ENCODE measurements at places on chromosomes 16 and 17. TPM values are rescaled to one million over a fixed set of nuclear protein-coding genes. Genes with fewer than 3 reads are reported as not detected.
A peak's percentile ranks its signal among the peaks of the same experiment; 100 is the strongest.

The GINS2 gene
- total RNA-seq, result 1.4 TPM

The ABHD15 gene
- 18.1 TPM for total RNA-seq

GRCh38 chr17:80460429-80460834, 16.0 kb downstream of the NPTX1 start:
- no peak for DNase-seq

The ATP6V0D1 gene
- total RNA-seq, result 49.0 TPM

DNA sequence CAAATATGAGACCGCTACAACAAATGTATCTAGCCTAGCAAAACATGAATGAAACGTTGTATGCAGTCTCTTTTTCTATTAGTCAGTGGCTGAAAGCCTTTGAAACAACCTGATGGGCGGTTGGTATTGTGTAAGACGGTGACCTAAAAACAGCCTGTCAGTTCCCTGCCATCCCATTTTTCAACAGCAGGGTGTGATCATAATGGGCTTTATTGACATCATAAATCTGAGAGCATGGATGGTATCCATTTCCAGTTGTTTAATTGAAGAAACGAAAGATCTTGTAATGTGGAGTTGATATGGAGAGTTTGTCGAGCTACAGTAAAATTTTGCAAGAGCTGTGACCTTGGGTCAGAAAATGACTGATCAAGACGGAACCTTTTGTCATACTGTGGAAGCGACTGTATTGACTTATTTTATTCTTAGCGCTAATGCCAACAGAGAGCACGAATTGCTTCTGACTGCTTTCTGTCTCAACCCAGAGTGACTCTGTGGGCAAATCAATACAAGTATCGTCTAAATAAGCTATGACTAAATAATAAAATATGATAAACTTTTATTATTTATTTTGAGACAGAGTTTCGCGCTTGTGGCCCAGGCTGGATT, 12.3 kb upstream of the MEIOB start:
- DNase-seq, result no peak

The SDR42E2 gene
- total RNA-seq, result 0.73 TPM

The CFAP119 gene
- total RNA-seq, result 3.4 TPM

GRCh38 chr16:9192746-9193145, 101.3 kb downstream of the HAPSTR1 start:
- no peak for DNase-seq

DNA sequence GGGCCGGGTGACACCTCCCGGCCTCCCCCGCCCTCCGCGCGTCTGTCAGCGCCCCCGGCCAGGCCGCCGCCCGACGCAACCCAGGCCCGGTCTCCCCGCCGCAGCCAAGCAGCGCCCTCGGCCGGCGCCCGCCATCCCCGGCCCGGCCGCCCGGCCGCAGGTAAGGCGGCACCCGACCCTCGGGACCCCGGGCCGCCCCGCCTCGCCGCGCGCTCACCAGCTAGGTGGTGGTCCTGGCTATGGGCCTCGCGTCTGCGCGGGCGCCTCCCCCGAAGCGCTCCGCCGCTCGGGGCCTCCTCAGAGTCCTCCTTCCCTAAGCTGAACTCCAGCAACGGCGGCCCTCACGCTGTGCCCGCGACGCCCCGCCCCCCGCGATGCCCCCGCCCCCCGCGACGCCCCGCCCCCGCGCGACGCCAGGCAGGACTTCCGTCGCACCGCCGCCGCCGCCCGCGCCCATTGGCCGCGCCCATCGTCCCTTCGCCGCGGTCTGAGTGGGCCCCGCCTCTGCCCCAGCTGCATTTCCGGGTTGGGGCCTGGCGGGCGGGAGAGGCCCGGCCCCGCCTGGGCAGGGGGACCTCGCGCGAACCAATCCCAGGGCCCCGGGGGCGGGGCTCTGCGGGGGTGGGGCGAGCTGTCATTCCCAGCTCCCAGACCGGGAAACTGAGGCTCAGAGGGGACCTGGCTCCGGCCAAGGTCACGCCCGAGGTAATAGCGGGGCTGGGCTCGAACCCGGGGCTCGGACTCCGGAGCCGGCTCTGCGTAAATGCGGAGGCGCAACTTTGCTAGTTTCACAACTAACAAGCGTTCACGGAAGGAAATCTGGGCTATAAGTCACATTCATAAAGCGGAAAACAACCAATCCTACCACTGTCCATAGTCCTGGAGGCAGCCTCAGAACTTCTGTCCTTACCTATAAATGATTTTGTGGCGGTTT, 9.0 kb upstream of the KCTD5 start:
- DNase-seq, result peak; percentile 97

DNA sequence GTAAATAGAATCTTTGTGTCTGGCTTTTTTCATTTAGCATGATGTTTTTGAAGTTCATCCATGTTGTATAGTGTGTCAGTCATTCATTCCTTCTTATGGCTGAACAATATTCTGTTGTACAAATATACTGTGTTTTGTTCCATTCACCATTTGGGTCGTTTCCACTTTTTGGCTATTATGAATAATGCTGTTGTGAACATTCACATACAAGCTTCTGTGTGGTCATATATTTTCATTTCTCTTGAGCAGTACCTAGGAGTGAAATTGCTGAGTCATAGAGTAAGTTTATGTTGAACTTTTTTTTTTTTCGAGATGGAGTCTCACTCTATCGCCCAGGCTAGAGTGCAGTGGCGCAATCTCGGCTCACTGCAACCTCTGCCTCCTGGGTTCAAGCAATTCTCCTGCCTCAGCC, 32.3 kb upstream of the TAOK1 start:
- DNase-seq, result no peak

DNA sequence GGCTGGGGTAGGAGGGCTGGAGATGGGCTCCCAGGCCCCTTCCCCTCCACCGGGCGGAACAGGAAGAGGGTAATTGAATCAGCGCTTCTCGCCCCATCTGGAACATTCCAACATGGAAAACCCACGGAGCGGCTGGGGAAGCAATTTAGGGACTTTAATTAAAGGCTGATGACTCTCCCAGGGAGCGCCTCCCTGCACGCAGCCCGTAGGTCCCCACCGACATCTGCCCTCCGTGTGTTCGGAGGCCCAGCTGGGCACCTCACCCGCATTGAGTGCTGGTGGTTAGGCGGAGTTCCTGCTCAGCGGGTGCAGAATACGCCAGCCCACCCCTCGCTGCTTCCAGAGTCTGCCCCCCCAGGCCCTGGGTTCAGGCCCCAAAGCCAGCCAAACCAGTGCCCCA, 10.0 kb downstream of the HS3ST6 start:
- no peak for DNase-seq

- DNase-seq, result no peak
Observed at GRCh38 chr17:5508810-5509209, 22.4 kb downstream of the MIS12 start.

The CHD9NB gene
- total RNA-seq, result not detected

GRCh38 chr16:74603848-74604247, 3.1 kb downstream of the GLG1 start:
- no peak for DNase-seq

The RNF157 gene
- total RNA-seq, result 22.5 TPM

The CLEC3A gene
- total RNA-seq, result not detected

The ARL4D gene
- 1.6 TPM for total RNA-seq

GRCh38 chr16:47553853-47554564, 92.9 kb downstream of the PHKB start:
- no peak for DNase-seq

DNA sequence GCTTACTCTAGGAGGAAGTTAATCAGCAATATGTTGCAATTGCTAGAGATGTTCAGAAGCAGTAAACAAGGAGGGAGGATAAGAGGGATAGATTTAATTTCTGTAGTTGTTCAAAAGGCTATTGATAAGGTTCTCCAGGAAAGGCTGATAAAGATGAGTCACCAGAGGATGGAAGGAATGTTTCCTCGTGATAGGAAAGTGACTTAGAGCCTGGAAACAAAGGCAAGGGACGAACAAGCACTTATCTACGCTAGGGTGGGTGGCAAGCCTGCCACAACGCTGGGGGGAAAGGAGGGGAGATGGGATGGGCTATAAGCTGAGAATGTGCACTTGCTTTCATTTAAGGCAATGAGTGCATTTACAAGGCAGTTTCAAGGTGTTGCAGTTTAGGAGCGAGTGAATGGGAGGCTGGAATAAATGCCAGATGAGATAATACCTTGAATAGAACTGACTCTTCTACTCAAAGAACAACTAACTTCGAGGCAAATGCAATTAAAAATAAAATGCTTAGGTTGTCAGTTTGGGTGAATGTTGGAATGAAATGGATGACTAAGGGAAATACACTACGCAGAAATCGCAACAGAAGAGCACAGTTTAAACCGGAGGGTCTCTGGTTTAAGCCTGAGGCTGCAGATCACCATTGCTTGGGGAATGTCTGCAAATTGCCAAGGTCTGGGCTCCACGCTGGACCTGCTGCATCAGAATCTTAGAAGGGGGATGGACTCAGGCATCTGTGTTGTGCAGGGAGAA, 76.0 kb upstream of the RBBP6 start:
- no peak for DNase-seq

GRCh38 chr17:81126281-81127132, 38.8 kb upstream of the PVALEF start:
- DNase-seq, result no peak

DNA sequence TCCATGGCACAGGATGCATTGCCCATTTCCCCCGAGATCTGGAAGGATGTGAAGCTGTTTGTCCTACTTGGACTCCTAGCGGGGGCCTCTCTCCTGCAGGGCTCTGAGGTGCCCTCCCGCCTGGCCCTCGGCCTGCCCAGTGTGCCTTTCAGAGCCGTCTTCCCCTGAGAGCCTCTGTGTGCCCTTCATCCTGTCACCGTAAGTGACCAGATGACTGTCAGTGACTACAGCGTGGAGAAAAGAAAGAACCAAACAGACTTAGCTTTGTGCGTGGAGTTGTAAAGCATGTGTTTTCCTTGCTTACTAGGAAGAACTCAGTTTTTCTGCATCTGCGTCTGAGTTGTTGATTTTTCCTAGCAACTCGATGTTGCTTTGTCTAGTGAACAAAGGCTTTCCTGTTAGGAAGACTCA, 56.1 kb downstream of the BANP start:
- no peak for DNase-seq

- DNase-seq, result no peak
Observed at GRCh38 chr17:37148156-37148555, 199.4 kb downstream of the AATF start.

The SHCBP1 gene
- 0.36 TPM for total RNA-seq

The SCRN2 gene
- total RNA-seq, result 26.4 TPM

- no peak for DNase-seq
Observed at GRCh38 chr16:54342966-54343365, 56.4 kb upstream of the IRX3 start.

DNA sequence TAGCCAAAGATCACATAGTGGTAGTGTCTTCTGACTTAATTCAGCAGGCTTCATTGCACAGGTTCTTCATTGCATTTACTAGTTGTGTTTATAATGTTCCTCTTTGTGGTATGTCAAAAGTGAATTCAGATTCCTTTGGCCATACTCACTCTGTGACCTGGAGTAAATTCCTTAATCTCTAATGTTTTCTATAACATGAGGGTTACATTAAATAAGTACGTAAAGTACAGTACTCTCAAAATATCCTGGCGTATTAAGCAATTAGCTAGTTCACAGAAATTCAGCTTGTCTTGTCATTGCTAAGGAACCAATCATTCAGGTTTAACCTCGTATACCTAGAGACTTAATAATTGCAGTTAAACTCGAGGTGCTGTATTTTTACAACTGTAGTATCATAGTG, 4.2 kb downstream of the RPS6KB1 start:
- no peak for DNase-seq

The IFI35 gene
- 40.3 TPM for total RNA-seq

DNA sequence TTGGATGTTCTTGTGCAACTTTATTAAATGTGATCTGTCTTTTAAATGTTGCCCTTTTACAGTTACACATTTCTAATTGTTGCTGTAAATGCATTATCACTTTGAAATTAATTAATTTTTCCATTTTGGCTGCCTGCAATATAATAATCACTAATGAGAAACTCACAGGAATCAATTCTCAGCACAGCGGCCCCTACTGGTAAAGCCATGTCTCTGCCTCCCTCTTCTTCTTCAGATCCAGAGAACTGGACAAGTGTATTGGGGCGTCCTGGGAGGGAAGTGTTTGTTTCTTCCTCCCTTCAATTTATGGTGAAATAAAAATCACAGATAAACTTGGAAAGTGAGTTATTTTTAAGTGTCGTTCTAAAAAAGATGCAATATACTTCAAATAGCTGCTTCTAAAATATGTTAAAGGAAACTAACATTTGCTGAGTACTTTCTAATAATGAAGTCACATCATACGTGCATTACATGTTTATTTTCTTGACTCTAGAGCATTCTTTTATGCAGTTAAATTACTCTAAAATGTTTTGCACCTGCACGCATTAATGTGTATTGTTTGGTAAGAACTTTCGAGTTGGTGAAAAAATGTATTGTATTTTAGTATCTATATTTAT, 338.0 kb downstream of the WWOX start:
- DNase-seq, result peak; percentile 24

GRCh38 chr16:11256661-11257130, 692 bp upstream of the SOCS1 start:
- DNase-seq, result no peak

The SLC16A6 gene
- total RNA-seq, result 6.9 TPM

GRCh38 chr16:85002608-85003007, 8.7 kb downstream of the ZDHHC7 start:
- no peak for DNase-seq

GRCh38 chr17:35167666-35168065, 20.0 kb downstream of the UNC45B start:
- no peak for DNase-seq

DNA sequence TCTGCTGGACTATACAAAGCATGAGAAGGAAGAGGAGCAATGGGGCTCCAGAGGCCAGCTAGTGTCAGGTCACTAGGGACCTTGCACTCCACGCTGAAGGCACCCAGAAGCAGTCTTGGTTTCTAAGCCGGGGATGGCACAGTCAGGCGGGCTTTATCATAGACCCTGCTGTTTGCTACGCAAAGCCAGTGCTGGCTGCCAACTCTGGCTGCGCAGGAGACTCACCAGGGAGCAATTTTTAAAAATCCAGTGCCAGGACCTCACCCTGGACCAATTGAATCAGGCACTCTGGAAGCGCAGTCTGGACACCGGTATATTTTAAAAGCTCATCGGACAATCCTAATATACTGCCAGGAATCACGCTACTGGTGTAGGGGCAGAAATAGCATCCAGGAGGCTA, 368.5 kb upstream of the XYLT1 start:
- DNase-seq, result no peak

The MYCBPAP gene
- 5.3 TPM for total RNA-seq

The TOP2A gene
- total RNA-seq, result 0.47 TPM

DNA sequence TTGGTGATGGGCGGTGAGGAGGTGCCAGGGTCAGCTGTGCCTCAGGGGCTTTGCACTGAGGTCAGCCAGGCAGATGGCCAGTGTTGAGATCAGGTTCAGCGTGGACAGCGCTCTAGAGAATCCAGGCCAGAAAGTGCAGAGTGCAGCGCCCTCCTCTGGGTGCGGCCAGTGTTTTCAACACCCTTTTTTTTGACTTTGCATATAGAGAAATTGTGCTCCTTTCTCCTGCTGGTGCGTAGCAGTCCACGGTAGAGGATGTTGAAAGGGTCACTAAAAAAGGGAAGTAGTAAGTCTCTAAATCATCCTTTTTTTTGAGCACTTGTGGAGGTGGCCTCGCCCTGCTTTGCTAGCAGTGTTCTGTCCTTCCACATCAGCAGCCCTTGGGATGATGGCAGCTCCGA, 53.9 kb downstream of the BANP start:
- no peak for DNase-seq

All from CD4-positive, alpha-beta memory T cell (primary cell).